ENCODE measurements at places on chromosomes 12 and 14.

DNA sequence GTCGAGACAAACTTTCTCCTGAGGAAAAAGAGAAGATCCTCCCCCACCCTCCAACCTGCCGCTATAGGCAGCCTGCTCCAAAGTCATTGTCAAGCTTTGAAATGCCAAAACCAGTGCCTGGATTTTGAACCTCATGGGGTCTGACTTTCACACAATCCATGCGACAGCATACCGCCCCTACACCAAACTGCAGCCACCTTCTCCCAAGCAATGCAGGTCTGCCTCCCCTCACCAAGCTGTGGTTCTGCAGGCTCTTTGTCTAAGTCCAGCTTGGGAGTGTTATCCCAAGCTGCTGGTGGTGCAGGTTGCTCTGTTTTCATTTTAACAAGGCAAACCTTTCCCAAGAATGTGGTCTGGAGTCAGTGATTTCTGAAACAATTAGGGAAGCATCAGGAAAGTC lies 12.4 kb downstream of the TBX5 start:
- DNase-seq = peak; percentile 11

DNA sequence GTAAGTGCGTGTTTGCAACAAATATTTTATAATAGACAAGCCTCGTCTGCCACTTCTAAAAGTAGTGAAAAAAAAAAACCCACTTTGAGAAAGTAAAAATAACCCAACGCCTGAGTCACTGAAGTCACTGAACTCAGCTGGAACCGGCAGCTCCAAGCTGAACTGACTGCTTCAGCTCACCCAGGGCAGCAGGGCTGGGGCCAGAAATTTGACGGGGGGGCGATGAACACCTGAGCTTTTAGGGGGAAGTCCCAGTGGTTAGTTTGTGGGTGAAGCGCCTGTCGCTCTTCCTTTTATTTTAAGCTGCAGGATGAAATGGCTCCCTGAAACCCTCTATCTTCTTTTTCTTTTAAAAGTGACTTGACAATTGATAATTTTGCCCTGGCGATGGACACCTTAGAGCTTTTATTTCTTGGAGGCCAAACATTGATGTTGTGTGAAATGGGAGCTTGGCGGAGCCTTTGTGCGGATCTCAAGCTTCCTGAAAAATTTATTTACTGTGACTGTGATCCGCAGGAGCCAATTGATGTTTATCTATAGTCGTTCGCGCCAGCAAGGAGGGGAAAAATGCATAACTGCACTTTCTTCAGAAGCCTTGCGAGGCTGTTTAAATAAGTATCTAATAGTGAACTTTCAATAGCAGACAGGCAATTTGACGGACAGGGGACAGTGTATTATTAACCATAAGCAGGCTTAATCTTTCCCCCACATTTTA lies 173.2 kb upstream of the MYL2 start:
- DNase-seq = no peak

GRCh38 chr14:95756751-95757150 lies 42.8 kb upstream of the TCL1A start:
- no peak for DNase-seq

DNA sequence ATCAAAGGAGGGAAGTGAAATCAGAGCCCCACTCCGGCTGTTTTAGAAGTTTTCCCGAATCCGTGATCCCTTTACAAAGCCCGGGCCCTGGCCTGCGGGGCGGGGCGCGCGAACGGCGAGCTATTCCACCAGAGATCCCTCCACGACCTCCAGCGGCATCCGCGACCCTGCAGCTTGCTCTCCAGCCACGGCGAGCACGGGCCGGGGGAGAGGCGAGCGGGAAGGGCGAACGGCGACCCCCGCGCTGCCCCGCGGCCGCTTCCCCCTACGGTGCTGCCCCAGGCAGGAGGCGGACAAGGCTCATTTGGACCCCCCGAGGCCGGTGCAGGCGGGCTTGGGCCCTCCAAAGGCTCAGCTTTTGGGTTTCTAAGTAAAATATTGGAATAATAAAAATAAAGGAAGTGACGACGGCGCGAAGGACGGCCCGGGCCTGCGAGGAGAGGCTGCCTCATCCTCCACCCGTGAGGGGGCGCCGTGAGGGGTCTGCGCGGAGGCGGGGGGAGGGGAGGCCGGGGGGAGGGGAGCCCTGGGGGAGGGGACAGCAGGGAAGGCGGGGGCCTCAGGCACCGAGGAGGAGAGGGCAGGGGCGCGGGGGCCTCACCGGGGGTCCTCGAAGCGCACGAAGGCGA lies 613 bp downstream of the SRSF9 start:
- DNase-seq = no peak

GRCh38 chr14:104389326-104390220 lies 190.0 kb upstream of the C14orf180 start:
- DNase-seq = no peak

- DNase-seq = no peak
Observed at GRCh38 chr14:95523815-95524448, 7.5 kb upstream of the SYNE3 start.

DNA sequence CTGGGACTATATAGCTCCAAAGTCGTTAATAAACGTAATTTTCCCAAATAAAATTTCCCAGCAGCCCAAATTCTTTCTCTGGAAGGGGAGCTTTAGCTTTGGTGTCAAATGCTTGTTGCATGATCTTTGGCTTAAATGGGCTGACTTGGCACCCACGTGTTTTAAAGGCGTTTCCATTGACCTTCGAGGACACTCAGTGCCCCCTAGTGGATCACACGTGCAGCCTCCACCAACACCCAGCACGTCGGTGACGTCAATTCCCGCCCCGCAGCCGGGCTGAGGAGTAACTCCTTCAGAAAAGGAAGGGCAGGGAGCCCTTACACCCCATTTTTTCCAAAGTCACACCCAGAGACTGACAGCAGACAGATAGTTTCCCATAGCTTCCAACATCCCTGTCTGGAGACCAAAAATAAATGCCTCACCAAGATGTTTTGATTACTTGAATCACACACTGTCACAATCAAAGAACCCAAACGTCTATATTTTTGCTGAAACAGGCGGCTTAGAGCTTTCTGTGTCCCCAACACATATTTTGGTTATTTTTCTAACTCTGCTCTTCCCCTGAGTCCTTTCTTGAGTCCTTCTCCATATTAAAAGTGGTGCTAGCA lies 707.9 kb downstream of the AACS start:
- DNase-seq = peak; percentile 90

GRCh38 chr14:75246546-75247285 lies 31.9 kb upstream of the FOS start:
- no peak for DNase-seq

DNA sequence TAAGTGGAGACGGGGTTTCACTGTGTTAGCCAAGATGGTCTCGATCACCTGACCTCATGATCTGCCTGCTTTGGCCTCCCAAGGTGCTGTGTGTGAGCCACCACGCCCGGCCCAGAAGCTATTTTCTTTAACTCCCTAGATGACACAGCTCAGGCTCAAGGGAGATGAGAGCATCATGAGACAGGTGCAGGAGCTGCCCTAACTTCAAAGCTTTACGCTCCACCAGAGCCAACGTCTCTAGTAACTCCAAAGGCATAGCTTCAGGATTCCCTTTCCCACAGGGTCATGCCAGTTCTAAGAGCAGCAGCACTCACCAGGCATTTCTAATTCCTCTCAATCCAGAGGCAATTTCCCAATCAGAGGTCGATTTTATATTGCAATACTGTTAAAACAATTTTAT lies 21.0 kb downstream of the NDUFA12 start:
- DNase-seq = no peak

DNA sequence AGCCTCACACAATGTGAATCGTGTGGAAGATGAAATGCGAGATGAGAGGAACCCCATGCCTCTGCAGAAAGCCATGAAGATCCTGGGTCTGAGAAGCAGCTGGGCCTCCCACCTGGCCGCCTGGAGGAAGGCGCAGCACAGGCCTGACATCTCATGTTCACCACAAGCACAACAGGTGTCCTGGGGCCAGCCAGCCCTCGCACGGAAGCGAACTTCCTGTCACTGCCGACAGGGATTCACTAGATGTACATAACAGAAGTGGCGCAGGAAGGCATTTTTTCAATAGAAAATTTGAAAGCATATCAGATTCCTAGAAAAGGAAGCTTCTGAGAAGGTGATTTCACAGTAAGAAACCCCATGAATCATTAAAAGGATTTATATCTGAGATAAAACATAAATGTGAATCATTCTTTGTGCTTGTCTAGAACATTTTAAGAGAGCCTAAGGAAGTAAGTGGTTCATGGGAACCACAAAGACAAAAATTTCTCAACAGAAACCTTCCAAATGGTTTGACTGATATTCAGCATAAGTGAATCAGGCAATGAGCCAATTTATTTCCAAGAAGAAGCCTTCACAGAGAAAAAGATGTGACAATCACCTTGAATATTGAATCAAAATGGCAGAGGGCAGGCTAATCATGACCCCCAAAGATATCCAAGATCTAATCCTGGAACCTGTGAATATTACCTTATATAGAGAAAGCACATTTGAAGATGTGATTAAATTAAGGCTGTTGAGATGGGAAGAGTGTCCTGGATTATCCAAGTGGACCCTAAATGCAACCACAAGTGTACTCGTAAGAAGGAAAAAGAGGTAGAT lies 311.9 kb downstream of the DUSP6 start:
- DNase-seq = no peak

DNA sequence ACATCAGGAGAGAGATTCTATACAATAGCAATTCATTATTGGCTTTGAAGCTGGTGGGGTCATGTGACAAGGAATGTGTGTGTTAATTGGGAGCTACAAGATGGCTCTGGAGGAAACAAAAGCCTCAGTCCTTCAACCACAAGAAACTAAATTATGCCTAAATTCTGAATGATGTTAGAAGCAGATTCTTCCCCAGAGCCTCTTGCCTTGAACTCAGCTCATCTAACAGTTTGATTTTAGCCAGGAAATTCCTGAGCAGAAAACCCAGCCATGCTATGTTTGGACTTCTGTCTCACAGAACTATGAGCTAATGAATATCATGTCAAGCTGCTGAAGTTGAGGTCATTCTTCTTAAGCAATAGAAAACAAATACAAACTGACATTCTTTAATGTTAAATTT lies 274.7 kb downstream of the SLC6A15 start:
- DNase-seq = peak; percentile 46

DNA sequence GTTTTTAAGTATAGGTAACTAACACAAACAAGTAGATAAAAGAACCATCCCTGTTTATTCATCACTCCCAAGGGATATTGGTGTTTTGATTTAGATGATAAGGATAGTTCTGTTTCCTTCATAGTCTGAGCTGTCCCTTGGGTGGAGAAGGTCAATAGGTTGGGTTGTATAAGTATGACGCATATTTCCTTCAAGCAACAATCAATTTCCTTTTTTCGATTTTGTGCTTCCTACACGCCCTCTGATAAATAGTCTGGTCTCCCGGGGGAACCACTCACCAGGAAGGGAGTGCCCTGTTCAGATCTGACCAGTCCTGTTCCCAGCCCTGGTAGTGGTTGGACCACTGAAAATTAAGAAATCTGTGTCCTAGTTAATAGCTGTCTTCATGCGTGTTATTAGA lies 378.8 kb upstream of the FAR2 start:
- DNase-seq = no peak

DNA sequence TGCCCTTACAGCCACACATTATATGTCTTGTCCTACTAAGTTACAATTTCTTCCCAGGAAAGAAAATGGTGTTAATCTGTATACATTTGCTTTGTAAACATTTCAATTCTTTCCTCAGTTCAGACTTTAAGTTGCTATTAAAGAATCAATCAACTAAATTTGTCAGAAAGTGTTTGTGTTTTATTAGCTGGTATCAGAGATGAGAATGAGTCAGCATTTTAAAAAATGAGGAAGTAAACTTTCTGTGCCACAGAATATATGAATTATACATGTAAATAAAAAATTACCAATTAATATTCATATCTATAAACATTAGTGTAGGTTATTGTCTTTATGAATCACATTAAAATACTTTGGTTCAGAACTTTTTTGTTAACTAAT lies 82.0 kb downstream of the LMO3 start:
- no peak for DNase-seq

DNA sequence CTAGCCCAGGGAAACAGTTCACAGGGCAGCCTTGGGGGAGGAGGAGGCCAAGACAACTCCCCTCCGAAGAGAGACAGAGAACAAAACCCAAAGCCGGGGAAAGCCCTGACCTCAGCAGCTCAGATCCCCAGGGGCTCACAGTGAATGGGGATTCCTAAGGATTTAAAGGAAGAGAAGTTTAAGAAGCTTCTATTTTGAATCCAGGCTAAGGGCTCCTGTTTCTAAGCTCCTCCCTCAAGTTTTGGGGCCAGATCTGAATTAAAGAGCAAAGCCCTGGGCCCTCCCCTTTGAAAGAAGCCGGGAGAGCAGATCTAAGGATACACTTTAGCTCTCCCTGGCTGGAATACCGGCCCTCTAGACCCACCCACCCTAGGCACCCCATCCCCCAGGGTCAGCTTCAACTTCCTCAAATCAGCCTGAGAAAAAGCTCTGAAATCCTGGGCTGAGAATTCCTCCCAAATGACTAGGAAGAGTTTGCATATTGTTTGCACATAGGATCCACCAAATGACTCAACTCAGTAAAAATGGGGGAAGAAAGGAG lies 3.9 kb downstream of the KDM2B start:
- DNase-seq = peak; percentile 97

DNA sequence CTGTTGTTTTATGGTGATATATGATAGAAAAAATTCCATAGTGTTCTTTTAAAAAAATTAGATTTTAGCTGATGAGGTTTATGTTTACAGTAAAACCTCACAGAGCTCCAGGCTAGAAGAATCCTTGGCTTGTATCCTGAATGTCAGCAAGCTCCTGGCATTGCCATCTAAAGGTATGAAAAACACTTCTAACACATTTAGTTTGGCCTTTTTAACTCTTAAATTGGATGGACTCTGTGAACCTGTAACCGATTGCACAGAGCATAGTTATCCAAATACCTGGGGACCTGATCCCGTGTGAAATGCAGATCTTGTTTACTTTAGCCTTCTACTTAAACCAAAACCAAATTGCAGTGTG lies 241.1 kb upstream of the DCN start:
- DNase-seq = no peak

GRCh38 chr12:68529869-68530268 lies 80.8 kb upstream of the RAP1B start:
- DNase-seq = no peak

GRCh38 chr12:105674871-105675699 lies 344.6 kb downstream of the C12orf75 start:
- no peak for DNase-seq

DNA sequence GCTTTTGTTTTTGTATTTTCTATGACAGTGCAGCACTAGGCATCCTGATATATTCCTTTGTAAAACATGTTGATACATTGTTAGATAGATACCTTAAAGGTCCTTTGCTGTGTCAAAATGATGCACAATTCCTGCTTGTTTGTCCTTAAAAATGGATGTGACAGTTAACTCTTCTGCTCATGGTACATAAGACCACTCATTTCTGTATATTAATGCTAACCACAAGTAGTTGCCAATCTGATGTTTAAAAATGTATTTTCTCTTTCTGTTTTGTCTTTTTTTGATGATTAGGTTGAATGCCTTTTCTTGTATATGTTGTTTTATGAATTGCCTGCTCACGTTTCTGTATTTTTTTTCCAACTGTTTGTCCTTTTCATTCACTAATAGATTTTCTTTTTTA lies 35.1 kb downstream of the ATF7IP start:
- no peak for DNase-seq
